ENCODE measurements at places on chromosomes 2 and 18.
A peak's percentile ranks its signal among the peaks of the same experiment; 100 is the strongest.

- DNase-seq = no peak
Observed at GRCh38 chr18:23943104-23943503, 71.5 kb upstream of the TTC39C start.

DNA sequence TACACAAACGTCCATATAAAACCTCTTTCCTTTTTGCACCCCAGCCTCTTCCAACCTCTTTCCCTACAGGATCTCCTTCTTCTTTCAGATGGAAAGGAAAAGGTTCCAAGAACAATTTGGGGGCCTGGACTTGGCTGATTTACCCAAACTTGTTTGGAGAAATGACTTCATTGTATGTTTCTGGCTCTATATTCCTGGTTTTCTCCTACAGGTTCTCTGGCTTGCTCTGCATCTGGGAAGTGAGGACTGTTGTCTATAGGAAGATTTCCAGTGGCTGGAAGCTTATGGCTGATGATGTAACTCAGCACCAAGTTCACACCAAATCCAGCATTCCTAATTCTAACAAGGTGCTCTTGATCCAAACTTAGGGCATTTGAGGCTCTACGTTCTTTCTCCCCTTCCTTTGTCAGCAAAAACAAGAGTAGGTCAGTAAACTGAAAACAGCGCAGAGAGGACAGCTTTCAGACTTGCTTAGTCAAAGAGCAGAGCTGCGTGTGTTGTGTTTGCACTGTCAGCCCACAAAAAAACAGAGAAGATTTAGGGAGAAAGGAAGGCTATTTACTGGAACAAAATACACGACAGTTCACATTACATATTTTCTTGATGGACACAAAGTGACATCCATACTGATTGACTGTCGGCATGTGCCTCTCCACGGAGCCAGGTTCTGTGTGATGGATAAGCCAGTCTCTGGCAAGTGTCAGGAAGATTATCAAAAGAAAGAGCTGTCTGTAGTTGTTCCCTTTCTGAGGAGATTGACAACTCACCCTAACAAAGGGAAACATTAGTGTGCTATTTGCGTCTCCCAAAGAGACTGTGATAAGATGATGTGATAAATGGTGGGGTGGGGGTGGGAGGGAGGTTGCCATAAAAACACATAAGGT is 39.7 kb downstream of the CDCA7 start:
- DNase-seq = no peak

DNA sequence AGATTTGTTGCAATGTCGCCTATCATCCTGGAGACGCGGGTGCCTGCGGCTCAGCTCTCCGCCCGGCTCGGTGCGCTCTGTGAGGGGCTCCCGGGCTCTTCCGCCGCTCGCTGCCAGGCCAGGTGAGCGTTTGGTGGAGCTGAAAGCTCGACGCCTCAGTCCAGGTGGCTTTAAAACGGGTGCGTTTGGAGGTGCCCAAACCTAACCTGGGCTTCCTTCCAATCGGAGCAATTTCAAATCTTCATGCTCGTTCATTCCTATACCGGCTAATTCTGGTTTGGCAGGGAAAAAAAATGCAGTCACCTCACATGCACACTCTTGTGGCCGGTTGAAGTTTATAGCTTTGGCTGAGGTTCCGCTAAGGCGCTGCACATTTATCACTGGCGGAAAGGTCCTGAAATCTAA is at the start of gene SLC16A14:
Gene SLC16A14, minus strand, starts transcription at position 274 of the 405 bp plus-strand sequence. CDS start 9,572 bp downstream, outside the sequence.
- DNase-seq = peak; percentile 9

GRCh38 chr18:54888933-54889332 is 60.7 kb downstream of the RAB27B start:
- DNase-seq = no peak

DNA sequence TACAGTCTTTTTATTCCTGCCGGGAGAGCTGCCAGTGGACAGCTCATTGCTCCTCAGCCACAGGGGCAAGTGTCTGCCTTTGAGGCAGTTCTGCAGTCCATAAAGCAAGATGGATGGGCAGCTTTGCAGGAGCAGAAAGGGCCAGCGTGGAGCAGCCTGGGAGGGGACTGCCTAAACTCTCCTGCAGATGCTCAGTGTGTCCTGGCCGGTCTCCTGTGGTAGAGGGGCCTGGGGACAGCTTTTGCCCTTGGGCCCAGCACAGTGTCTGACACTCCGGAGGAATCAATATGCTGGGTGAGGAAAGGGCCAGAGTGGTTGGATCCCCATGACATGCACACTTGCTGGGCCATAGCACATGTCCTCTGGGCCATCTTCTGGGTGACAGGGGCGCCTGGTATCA is 65.7 kb upstream of the DAPL1 start:
- no peak for DNase-seq

GRCh38 chr2:184683911-184684310 is 85.6 kb downstream of the ZNF804A start:
- DNase-seq = no peak

- no peak for DNase-seq
Observed at GRCh38 chr2:162712598-162712997, 126.0 kb downstream of the KCNH7 start.

GRCh38 chr2:239312741-239313667 is 87.8 kb downstream of the HDAC4 start:
- no peak for DNase-seq

DNA sequence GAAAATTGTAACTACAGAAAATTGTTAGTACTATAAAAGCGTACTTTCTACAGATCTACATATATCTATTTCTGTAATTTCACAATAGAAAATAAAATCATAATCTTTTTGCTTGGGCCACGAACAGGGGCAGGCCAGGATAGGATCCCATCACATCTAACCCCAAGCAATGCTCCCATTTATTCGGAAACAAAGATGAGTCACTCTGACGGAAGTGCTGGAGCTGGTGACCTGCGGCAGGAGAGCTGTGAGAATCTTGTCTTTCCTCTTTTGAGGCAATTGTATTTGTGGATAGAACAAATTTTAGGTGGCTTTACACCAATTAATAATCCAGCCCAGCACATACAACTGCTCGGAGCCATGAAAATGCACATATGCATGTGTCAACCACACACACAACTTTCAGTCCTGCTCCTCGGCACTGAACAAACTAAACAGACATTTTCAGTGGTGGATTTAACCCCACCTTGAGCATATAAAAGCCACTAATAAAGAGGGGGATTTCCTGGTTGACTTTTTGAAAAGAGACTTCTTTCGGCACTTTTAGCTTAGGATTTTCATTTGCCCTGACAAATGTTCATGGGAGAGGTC is 22.3 kb upstream of the INSIG2 start:
- no peak for DNase-seq

- no peak for DNase-seq
Observed at GRCh38 chr18:58949031-58949430, 84.4 kb downstream of the ZNF532 start.

DNA sequence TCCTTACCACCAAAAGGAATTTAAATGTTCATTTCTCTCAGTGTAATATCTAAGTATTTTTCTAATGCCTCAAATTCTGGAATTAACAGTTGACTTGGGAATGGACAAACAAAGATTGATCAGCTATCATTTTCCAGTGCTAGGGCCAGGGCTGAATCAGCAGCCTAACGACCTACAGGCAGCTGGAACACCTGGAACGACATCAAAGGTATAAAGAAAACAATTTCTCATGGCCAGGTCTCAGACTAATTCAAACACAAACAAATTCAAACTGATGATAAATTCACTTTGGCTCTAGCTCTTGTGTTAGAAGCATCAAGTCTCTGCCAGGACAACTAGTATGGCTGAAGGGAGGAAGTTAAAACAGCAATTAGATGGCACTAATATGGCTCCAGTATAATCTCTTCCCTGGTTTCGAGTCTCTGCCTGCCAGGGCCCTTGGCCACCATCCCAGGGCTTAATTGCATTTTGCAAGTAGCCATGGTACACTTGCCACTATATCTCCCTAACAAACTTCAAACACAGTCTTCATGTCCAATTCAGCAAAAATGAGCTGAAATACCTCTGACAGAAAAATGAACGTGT is 70.2 kb upstream of the FSHR start:
- DNase-seq = no peak

DNA sequence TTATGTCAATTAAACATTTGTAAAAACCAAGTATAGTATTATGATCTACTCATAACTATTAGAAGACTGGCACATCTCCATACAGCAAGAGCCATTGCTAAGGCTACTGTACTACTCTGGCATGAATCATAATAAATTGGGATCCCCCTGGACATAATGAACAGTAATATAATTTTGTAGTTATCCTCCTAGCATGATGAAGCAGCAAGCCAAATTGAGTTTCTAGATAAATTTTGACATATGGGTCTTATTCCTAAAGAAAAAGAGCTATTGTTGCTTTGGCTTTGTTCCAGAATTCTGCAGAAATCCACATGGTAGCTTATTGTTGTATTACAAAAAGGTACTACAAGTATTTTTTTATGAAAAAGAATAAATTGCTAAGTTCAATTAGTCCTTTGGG is 204.3 kb downstream of the CAMKMT start:
- no peak for DNase-seq

- no peak for DNase-seq
Observed at GRCh38 chr18:52723550-52723970, 383.6 kb downstream of the DCC start.

- peak; percentile 20 for DNase-seq
Observed at GRCh38 chr18:13583576-13584550, 142.5 kb downstream of the FAM210A start.

DNA sequence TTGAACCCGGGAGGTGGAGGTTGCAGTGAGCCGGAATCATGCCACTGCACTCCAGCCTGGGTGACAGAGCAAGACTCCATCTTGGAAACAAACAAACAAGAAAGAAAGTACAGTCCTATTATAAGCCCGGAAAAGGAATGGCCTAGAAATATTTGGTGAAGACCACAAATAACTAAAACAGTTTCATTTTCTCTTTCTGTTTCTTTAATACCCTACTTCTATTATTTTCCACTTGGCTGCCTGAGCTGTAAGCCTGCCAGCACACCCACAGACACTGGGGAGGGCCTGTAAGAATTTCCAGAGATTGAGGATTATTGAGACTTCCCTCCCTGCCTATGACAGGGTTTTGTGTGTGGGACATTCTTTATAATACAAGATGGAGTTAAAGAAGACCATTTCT is 188.0 kb upstream of the DCC start:
- no peak for DNase-seq

GRCh38 chr2:219109471-219109870 is 48.8 kb upstream of the IHH start:
- no peak for DNase-seq

DNA sequence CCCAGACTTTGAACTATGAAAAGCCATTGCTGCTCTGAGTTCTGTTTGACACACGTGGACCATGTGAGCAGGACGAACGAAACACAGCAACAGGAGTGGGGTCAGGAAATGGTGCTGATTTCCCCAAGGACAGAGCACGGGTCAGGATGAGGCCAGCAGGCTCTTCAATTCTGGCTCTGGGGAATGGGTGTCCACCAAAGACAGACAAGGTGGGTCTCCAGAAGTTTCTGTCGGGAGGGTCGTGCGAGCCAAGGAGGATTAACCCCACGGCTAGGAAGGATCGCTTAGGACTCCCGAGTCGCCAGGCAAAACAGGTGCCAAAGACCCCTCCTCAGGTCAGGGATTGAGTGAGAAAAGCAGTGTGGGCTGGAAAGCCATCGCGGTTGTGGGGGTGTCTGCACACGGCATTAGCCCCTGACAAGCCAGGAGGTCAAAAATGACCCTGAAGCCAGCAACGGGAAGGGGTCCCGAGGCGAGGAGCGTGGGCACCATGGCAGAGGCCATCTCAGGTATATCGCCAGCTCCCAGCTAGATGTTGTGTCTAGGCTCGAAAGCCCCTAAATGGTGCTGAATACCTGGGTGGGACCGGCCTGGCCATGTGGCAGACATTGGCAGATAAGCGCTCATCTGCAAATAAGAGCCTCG is 213.9 kb upstream of the SALL3 start:
- DNase-seq = no peak
